HTR-8/SVneo (cell line): ENCODE measurements at places on chromosomes 2 and 18.

GRCh38 chr18:25144820-25145219, 207.1 kb downstream of the ZNF521 start:
- no peak for DNase-seq

- DNase-seq: no peak
Measured at GRCh38 chr18:37493352-37493935, 72.2 kb downstream of the CELF4 start.

- DNase-seq: no peak
Measured at GRCh38 chr18:7778181-7778580, 211.1 kb downstream of the PTPRM start.

DNA sequence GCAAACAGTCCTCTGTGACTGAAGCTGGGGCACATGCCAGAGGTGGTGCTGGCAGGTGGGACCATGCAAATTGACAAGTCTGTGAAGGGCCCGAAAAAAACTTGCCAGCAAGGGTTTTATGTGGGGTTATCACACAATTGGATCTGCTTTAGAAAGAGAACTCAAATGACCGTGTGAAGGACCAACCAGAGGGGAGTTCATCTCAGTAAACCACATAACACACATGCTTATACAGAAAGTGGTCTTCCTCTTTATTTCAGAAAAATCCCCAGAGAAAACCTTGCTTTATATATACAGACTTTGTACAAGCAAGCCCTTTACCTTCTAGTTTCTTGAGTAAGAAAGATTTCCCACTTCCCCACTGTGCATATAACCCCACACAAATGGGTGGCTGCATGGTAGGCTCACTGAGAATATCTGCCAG, 46.7 kb downstream of the KIDINS220 start:
- no peak for DNase-seq

DNA sequence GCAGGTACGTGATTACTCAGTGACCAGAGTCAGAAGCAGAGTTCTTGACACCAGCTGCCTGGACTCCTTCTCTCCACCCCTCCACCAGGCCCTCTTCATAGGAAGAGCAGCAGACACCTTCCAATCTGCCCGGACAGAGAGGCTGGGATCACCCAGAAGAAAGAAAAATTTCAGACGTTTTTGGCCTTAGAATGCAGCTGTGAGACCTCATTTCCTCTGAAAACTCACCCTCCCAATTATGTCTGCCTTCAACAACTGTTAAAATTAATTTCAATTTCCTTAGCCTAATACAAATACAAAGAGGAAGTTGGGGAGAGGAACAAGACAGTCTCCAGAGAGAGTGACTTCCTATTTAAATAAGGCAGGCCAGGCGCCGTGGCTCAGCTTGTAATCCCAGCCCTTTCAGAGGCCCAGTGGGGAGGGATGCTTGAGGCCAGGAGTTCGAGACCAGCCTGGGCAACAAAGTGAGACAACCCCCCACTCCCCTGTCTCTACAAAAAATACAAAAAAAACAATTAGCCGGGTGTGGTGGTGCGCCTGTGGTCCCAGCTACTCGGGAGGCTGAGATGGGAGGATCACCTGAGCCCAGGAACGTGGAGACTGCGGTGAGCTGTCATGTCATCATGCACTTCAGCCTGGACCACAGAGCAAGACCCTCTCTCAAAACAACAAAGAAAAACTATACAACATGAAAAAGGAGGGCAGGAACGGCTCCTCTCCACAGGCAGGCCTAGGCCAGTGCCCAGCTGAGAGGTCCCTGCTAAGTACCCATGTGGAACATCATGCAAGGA, 1.6 kb downstream of the SLC66A2 start:
- DNase-seq: no peak

DNA sequence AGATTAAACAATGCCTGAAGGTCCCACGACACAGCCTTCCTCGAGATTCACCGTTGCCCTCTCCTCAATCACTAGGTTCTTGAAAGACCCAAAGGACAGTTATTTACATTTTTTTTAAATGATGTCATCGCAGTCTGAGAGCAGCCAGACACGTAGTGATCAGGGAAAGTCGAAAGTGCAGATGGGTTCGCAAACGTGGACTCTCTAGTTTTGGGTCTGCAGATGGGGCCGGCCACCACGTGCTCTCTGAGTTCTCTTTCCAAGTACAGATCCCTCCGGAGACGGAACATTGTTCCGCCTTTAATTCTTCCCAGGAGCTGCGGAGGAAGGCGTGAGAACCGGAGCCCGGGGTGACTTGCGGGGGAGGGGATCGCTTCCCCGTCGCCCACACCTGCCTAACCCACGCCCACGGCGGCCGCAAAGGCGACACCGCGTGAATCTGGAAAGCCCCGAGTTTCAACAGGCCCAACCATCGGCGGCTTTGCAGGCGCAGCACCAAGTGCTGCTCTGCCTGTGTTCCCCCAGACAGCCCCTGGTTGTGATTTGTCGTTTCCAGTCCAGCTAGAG, 54.3 kb downstream of the PKDCC start:
- DNase-seq: peak; percentile 57

- no peak for DNase-seq
Measured at GRCh38 chr2:190696792-190697398, 48.0 kb downstream of the NAB1 start.

- DNase-seq: no peak
Measured at GRCh38 chr2:101617796-101618195, 79.7 kb upstream of the MAP4K4 start.

GRCh38 chr2:221571551-221572218, 419 bp downstream of the EPHA4 start:
- DNase-seq: peak; percentile 21

DNA sequence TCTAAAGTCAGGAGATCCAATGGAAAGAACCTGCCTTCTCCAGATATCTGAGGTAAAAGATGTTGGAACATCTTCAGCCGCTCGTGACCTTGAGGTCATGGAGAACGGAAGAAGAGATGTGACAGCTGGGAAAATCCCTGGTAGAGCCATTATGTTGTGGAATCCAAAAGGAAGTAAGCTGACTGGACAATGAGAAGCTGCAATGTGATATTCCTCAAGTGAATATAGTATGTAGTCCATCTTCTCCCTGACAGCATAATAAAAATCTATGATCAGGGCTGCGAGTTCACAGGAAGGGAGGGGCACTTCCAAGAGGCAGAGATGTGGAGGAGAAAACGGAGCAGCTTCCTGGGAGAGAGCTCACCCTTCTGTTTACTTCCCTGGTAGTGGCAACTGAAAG, 201.0 kb upstream of the SP5 start:
- no peak for DNase-seq

GRCh38 chr2:100877555-100877954, 57.6 kb downstream of the NPAS2 start:
- no peak for DNase-seq

GRCh38 chr2:159907909-159908308, 109.9 kb upstream of the CD302 start:
- no peak for DNase-seq

DNA sequence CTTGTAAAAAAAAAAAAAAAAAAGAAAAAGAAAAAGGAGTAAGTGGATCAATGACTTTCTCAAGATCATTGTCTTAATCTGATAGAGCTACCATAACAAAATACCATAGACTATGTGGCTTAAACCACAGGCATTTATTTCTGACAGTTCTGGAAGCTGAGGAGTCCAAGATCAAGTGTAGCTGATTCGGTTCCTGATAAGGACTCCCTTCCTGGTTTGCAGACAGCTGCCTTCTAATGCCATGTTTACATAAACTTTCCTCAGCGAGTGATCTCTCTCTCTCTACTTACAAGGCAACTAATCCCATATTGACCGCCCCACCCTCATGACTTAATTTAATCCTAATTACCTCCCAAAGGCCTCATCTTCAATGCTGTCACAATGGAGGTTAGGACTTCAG, 36.5 kb upstream of the SIX2 start:
- peak; percentile 41 for DNase-seq

GRCh38 chr2:23241611-23242245, 143.3 kb upstream of the KLHL29 start:
- peak; percentile 82 for DNase-seq

- DNase-seq: no peak
Measured at GRCh38 chr18:68394705-68395104, 320.2 kb downstream of the TMX3 start.

- no peak for DNase-seq
Measured at GRCh38 chr2:239339726-239340601, 60.9 kb downstream of the HDAC4 start.

DNA sequence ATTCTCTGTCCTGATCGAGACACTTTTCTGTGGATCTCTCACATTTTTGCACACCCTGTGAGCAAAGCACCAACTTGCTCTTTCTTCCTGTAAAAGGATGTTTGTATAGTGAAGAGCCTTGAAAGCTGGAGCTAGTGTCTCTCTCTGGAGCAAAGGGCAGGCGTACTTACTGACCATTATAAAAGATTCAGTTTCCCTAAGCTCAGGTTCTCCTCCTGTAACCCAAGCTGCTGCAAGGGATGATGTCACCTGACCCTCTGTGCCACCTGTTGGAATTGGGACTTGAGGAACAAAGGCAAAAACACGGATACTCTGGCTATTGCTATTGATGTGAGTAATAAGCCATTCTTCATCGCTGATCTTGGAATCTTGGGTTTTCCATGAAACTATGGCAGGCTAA, 52.6 kb upstream of the NEMP2 start:
- no peak for DNase-seq

GRCh38 chr2:215879977-215880940, 133.1 kb downstream of the MREG start:
- DNase-seq: no peak

GRCh38 chr2:101899265-101899664, 92.5 kb upstream of the IL1R2 start:
- DNase-seq: no peak

GRCh38 chr2:217873371-217873770, 129.4 kb downstream of the TNS1 start:
- no peak for DNase-seq

GRCh38 chr18:551404-552061, 28.6 kb upstream of the CETN1 start:
- no peak for DNase-seq

- DNase-seq: no peak
Measured at GRCh38 chr18:69636529-69637301, 236.0 kb downstream of the DOK6 start.

DNA sequence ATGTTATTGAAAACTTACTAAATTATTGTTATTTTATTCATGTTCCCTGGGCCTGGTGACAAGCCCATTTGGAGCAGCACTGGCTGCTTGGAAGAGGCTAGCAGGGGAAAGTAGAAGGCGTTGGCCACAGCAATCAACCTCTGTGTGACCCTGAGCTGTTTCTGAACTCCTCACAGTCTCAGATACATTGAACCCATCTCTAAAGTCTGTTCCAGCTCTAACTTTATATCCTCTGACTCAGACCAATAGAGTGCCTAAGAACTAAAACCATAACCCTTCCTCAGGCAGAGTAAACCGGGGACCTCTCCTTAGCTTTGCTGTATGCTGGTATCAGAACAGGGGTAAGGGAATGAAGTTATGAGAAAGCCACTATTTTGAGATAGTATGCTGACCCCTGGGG, 96.4 kb upstream of the NOL4 start:
- no peak for DNase-seq

- DNase-seq: no peak
Measured at GRCh38 chr18:31232013-31232412, 69.4 kb upstream of the DSC1 start.

DNA sequence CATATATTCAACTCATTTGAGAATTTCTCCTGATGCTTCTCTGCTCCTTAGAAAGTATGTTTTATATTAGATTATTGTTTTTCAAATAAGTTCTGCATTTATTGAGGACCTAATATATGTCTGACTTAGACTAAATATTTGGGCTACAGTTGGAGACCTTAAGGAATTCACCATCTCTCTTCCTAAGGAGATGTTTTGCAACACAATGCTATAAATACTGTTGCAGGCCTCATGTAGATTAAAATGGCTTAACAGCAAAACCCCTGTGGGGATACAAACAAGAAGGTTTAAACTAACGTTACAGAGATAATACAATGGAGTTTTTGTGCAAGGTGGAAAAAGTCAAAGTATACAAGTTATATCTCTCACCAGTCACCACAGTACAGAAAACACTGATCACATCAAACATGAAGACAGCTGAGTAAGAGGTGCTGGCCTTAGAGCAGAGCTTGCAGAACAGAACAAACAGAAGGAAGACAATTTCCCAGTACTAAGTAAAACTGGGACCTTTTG, 20.1 kb upstream of the BMPR2 start:
- DNase-seq: no peak

GRCh38 chr2:38515155-38516074, 87.3 kb downstream of the HNRNPLL start:
- no peak for DNase-seq

DNA sequence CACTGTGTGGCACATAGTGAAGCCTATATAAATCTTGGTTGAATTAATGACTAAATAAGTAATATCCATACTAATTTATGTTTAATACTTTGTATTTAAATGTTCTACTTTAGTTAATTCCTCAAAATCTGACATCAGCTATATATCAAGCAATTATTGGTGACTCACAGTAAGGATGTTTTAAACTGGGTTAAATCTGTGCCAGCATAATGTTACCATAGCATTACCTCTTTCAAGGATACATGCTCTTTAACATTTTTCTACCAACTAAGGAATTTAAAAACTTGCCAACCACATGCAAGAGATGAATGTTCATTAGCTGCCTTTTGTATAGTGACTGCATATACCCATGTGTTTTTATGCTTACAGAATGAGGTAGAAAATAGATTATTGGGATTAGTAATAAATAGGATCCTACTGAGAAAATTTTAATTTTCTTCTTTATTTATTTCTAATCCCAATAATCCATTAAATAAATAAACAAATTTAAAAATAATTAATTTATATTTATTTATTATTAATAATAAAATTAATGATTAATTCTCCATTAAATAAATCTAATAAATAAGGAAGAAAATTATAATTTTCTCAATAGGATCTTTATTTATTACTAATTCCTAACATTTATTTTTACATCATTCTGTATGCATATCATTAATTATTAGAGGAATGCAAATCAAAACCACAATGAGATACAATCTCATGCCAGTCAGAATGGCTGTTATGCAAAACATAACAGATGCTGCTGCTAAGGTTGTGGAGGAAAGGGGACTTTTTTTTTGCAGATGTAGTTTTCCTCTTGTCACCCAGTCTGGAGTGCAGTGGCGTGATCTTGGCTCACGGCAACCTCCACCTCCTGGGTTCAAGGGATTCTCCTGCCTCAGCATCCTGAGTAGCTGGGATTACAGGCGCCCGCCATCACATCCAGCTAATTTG, 410.7 kb upstream of the DSEL start:
- DNase-seq: no peak

DNA sequence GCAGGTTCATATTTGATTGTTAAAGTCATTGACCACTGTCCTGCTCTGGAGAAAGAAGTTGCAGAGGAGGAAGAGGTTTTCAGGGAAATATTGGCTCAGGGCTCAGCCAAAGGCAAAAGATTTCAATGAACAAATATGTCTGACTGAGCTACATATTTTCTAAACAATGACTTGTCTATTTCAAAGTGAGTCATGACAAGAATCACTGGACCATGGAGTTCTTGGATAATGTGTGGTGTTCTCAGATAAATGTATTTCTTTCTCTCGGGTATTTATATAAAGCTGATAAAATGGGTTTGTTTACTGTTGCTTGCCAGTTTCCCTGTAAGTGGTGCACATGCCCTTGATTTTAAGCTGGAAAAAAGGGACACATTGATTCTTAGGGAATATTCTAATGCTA, 34.3 kb upstream of the RMP24 start:
- DNase-seq: no peak
